Suppressor macrophage (primary cell): ENCODE measurements at places on chromosomes 12 and 14.
A peak's percentile ranks its signal among the peaks of the same experiment; 100 is the strongest.

DNA sequence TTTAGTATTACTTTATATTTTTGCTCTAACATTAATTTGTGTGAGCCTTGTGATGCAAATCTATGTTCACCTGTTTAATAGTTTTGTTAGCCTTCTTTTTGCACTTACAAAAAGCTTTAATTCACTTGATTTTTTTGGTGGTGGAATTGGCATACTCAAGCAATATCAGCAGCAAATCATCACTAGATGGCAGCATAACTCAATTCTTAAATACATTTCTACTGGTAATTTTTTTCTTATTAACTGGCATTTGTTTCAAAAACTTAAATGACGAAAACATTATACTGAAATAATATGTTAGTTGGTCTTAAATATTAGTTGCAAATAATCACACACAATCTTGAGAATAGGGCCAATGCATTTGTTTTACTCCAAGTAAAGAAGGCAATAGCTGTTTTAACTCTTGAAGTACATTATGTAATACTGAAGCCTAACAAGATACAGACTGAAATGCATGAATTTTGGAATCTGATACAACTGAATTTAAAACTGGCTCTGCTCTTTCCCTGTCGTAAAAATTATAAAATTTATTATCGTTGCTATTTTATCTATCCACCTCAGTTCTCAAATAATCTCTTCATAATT, 151.5 kb downstream of the ATXN7L3B start:
- peak; percentile 43 for DNase-seq

- no peak for DNase-seq
Measured at GRCh38 chr14:37257501-37258070, 59.8 kb downstream of the MIPOL1 start.

DNA sequence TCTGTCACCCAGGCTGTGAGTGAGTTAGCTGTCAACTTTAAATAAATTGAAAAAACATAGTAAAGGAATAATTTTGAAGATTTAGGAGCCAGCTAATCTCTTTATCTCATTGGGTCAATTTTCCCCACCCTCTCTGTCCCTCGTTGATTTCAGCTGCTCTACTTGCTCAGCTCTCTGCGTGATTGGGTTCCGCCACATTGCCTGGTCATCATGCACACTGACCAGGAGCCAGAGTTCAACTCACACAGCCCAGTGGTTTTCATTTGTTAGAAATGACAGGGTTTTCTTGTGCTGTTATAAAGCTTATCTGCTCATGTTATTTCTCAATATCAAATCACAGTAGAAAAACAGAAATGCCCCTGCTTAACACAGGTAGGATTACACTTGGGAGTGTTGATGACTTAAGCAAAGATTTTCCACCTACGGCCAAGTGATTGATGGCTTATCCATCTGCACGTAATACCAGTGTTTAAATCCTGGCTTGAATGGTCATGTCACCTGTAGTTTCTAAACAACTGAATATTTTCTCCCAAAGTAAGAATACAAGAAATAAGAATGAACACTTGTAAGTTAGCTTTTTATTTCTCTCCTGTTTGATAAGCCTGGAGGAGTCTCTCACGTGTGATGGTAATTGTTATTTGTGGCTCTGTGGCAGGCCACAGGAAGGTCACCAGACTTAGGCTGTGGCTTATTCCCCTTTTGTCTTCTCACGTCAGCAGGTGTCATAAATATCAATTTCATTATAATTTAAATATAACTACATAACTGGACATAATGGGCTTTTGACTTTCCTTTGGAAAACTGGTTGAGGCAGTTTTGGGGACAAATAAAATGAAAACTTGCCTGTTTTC, 367.2 kb upstream of the DDHD1 start:
- DNase-seq: no peak

GRCh38 chr14:71321574-71322315, 414.5 kb downstream of the PCNX1 start:
- DNase-seq: peak; percentile 34

GRCh38 chr12:4771172-4771959, 51.2 kb downstream of the GALNT8 start:
- no peak for DNase-seq

- no peak for DNase-seq
Measured at GRCh38 chr12:123912415-123913380, 59.9 kb downstream of the CCDC92 start.

DNA sequence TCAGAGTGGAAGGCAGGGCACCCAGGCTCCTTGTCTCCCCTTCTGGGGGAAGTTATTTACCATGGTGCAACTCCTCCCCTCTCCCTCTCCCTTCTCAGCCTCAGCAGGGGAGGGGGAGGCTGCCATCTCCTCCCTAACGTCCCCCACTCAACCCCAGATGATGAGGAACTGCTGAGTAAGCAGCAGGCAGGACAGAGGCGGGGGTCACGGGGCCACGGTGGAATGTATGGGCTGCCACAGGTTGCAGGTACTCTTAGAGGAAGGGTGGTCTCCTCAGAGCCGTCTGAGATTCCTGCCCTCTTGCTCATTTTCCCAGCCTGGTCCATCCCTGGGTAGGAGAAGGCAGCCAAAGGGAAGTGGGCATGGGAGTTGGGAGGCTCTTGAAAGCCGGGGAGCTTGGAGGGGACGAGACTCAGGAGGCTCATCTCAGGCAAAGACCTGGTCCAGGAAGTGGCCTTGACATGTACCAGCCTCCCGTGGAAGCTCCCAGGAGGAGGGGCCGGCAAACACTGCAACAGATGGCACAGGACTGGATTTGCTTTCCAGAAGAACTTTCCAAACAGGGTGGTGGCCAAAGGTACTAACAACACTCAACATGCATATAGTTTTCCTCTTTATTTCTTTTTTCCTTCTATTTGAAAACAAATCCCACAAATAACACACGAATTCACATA, 19.0 kb downstream of the RIN3 start:
- DNase-seq: no peak

DNA sequence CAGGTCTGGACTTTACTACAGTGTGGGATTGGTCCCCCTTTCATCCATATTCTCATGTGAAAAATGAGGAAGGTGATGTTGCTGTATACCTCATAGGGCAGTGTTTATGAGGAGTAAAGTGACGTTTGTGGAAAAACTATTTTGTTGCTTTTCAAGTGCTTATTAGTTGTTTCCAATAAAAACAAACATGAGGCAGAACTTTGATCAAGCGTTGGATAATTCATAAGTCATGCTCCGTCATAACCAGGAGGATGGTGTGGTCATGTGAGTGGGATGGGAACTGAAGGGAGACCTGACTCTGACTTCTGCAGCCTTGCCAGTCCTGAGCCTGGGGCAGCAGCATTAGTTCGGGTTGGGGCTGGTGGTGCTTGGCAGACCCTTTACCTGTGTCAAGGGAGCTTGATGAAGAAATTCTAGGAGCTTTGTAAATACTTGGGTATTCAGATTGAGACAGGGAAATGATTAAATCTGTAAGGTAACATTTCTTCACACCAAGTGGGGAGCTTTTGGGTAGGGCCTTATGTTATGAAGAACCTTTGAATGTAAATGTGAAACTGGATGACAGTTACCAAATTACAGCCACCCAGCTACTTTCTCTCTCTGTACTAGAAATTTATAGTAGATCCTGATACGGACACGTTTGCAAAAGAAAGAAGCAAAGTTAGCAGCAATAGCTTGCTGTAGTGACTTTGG, 462.4 kb upstream of the RGS6 start:
- no peak for DNase-seq

GRCh38 chr12:123085730-123086487, 65.0 kb downstream of the PITPNM2 start:
- DNase-seq: peak; percentile 43

- no peak for DNase-seq
Measured at GRCh38 chr12:5166976-5167375, 123.3 kb downstream of the KCNA5 start.

GRCh38 chr12:108699955-108700563, 31.3 kb downstream of the CORO1C start:
- DNase-seq: no peak

DNA sequence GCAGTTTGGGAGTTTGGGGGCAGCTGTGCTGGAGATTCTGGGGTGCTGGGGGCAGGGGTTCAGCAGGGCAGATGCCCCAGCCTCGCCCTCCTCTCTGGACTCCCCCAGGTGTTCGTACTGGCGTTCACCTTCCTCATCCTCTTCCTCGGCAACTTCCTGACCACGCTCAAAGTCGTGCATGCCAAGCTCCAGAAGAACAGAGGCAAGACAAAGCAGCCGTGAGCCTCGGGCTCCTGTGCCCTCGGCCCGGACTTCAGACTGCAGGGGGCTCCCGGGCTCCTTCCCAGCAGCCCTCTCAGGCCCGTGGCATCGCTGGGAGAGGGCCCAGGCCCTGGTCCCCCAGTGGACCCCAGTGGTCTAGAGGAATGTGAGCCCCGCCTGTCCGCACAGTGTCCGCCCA, 18.0 kb downstream of the RHOF start:
- DNase-seq: no peak

DNA sequence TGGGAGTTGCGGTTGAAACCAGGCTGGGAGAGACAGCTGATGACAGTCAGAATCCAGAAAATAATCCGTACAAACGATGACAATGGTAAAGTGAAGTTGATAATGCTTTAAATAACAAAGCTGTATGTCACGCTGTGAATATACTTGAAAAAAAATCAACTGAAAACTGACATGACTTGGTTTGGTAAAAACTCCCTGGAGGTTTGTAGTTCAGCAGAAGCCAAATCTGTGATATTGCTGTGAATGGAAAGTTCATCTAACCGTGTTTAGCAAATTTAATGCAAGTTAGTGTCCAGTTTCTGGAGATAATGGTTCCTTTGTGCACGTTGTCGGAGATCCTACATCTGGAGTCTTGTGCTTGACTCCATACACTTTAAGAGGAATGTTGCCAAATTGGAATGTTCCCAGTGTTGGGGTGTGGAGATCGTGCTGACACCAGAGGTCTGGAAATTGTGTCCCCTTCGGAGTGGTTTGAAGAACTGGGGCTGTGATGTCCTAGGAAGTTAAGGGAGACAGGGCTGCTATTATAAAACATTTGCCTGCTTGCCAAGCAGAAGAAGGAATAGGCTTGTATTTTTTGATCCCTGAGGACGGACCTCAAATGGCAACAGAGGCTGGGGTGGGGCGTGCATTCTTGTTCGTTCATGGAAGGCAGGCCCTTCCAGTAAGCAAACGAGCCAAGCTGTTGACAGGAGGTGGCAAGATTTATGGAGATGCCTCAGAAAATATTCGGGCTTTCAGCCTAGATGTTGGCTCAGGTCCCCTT, 30.6 kb downstream of the PPFIBP1 start:
- DNase-seq: no peak

GRCh38 chr12:11677752-11678151, 28.3 kb downstream of the ETV6 start:
- DNase-seq: no peak

GRCh38 chr14:76720382-76720813, 40.9 kb upstream of the VASH1 start:
- DNase-seq: peak; percentile 74

- no peak for DNase-seq
Measured at GRCh38 chr14:72366619-72367018, 434.4 kb downstream of the RGS6 start.

GRCh38 chr12:47225356-47225755, 145.6 kb upstream of the AMIGO2 start:
- no peak for DNase-seq

GRCh38 chr14:24317141-24317928, 6.0 kb downstream of the LTB4R start:
- DNase-seq: no peak

GRCh38 chr12:64237382-64237781, 15.3 kb upstream of the KICS2 start:
- no peak for DNase-seq

DNA sequence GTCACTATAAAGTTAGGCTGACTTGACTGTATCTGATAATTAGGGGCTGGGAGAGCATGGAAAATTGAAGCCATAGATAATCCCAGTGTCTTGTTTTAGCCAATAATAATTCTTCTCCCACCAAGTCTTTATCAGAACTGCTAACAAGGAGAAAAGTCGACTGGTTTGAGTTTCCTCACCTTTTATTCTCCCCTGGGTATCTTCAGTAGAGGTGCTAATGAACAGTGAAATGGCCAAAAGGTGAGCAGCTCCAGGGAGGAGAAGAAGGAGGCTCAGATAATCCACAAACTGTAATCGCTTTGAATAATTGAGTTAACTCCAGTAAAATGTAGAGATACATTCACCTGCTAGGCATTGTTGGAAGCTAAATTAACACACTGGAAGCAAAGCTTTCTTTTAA, 72.6 kb downstream of the ETV6 start:
- DNase-seq: no peak

DNA sequence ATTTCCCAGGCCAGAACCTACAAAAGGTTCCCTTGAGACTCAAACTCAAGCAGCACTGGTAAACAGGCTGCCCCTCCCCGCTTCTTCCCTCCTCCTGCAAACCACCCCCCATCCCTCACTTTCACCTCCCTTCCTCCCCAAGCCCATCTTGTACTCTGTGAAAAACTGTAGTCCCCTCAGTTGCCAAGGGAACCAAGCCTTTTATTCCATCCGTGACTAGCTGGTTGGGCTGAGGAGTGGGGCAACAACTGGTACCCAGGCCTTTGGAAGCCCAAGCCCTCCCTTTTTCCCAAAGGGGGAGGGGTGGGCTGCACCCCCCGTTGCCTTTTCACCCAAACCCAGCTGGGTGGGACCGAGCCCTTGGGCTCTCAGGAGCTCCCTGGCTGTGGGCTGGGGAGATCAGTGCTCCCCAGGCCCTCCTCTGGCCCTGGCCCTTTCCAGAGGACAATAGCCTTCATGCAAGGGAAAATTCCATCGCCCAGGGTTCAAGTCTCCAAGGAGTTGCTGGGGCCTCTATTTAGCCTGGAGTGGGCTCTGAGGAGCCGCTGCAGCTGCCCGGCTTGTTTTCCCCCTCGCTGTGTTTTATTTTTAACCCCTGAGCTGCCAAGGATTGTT, 61.9 kb downstream of the ZFP36L1 start:
- DNase-seq: no peak

DNA sequence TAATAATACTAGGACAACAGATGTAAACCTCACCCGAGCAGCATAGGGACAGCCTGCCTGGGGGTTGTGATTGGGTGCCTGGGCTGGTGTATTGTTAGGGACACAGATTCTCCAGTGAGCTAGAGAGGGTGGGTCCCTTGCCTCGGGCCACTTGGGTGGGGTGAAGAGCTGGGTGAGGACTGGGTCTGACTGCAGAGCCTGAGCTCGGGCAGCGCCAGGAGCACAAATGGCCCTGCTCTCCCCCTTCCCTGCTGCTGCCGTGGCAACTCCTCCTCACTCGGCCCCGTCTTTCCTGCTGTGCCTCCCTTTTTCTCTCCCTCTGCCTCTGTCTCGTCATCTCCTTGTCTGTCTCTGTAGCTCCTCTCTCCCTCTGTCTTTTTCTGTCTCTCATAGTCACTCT, 115.4 kb downstream of the GLT1D1 start:
- DNase-seq: no peak

- no peak for DNase-seq
Measured at GRCh38 chr12:126156806-126157574, 1091.8 kb downstream of the AACS start.
